HS-5 (cell line): ENCODE measurements at places on chromosomes 2 and 18.

GRCh38 chr2:39290433-39290832 is 46.7 kb upstream of the CDKL4 start:
- DNase-seq, result no peak

- no peak for DNase-seq
Measured at GRCh38 chr18:80145196-80145804, 36.2 kb downstream of the ADNP2 start.

GRCh38 chr2:121342751-121343150 is 57.7 kb upstream of the TFCP2L1 start:
- no peak for DNase-seq

DNA sequence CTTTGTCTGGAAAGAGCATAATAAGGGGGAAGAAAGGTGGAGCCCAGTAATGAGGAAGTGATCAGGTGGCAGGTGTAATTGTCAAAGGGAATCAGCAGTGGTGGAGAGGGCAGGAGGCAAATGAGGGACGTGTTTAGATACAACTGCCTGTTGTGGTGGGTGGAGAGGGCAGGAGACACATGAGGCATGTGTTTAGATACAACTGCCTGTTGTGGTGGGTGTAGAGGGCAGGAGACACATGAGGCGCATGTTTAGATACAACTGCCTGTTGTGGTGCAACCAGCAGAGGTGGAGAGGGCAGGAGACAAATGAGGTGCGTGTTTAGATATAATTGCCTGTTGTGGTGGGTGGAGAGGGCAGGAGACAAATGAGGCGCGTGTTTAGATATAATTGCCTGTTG is 173.1 kb downstream of the ANKRD30B start:
- DNase-seq, result no peak

DNA sequence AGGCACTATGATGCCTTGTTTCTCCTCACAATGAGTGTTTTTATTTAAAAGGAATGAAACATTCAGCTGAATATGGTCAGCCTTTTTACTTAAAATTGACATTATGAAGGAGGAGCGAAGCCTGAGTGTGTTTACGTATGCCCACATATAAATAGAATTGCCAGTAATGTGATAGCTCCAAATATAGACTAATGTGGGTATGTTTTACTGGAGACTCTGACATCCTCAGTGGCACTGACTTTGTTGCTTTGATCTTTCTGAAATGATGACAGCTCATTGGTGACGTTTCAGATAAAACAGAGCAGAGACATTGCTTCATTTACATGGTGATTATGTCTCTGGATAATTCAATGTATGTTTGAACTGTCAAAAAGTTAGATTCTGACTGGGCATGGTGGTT is 167.0 kb downstream of the MGAT5 start:
- DNase-seq, result no peak

GRCh38 chr2:25570161-25570845 is 103.1 kb downstream of the DTNB start:
- no peak for DNase-seq

DNA sequence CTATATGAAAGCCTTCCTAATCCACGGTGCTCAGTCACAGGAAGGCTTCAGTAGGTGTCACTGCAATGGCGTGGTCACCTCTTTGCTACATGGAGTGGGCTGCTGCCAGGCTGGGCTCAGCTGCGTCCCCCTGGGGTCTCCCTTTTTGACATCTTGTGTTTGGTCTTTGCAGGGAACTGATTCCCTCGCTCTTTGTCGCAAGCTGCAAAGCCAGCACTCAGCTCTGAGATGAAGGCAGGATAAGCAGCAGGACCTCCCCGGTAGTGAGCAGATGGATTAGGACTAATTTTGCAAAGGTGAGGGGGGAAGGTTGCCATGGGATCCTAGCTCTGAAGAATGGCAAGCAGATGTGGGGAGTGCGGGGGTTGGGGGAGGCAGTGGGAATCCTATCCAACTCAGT is 173.9 kb upstream of the ARL4C start:
- no peak for DNase-seq

DNA sequence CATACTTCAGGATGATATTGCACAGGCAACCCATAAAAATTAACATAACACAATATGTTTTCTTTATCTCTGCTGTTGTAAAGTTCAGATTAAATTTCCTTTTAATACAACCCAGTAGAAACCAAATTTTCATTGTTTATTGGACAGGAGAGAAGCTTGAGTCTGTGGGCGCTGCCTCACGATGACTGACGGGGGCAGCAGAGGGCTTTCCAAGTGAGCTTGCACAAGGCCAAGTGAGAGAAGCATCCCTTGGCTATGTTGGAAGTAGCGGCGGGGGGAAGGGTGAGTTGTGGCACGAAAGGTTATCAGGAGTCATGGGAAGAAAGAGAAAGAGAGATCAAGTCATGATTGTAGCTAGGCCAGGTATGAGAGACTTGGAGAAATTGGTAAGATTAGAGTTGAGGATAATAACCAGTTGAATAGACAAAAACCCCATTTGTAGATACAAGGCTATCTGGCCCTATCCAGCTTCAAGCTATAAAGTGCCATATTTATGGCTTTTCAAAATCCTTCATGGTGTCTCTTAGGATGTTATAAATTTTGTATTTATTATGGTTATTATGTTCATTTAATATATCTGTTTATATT is 413.7 kb upstream of the FAM98A start:
- peak; percentile 23 for DNase-seq

- DNase-seq, result no peak
Measured at GRCh38 chr18:67300498-67300897, 216.0 kb downstream of the DSEL start.

GRCh38 chr2:28435814-28436351 is 43.2 kb downstream of the FOSL2 start:
- DNase-seq, result no peak

GRCh38 chr18:25518716-25519053 is 166.7 kb upstream of the ZNF521 start:
- DNase-seq, result no peak

- no peak for DNase-seq
Measured at GRCh38 chr2:54724560-54725342, 1.3 kb downstream of the EML6 start.

DNA sequence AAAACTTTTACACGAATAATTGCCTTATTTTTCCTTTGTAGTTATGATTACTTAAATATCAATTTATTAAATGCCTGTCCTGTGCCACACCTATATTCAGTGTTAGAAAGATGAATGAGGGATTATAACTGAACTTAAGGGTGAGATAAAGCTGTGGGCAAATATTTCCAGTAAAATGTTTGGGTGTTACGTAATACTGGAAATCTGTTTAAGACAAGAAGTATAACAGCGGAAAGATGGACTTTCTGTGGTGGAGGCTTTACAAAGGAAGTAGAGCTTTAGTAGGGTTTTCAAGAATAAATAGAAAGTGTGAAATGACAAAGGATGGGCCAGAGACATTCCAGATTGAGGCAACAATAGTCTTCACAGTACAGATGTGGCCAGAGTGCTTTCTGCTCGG is 927.0 kb downstream of the DPP10 start:
- no peak for DNase-seq

- no peak for DNase-seq
Measured at GRCh38 chr2:1459727-1460126, 46.5 kb downstream of the TPO start.

DNA sequence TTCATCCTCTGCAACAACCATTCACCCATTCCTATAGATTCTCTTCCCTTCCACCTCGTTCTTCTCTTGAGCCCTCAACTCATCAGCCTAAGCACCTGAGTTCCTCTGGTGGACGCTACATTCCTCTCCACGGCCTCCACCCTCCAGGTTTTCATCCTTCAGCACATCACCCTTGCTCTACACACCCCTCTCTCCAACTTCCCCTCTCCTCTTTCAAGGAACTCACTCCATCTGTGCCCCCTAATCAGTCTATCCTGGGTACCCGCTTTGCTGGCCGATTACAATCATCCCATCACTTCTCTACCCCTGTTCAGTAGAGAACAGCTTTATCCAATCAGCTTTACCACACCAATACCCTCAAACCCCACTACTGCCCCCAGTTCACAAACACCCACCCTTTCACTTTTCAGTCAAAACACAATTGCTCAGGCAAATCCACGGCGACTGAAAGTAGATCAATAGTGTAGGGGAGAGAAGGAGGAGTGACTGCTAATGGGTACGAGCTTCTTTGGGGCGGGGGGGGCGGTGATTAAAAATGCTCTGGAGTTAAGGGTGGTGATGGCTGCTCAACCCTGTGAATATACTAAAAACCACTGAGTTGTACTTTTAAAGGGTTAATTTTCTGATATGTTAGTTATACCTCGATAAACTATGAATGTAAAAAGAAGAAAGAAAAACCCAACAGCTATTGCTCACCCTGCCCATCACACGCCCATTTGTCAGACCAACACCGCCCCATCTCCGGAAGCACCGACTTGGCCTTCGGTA is 857 bp downstream of the DYM start:
- DNase-seq, result no peak

- DNase-seq, result no peak
Measured at GRCh38 chr2:204877691-204878090, 332.4 kb downstream of the PARD3B start.

- DNase-seq, result no peak
Measured at GRCh38 chr2:167293943-167294775, 405.9 kb downstream of the XIRP2 start.
